ENCODE measurements at places on chromosomes 3 and 15. TPM values are rescaled to one million over a fixed set of nuclear protein-coding genes. Genes with fewer than 3 reads are reported as not detected.

GRCh38 chr15:39438260-39438659 is 142.6 kb upstream of the THBS1 start:
- peak; percentile 83 for DNase-seq

DNA sequence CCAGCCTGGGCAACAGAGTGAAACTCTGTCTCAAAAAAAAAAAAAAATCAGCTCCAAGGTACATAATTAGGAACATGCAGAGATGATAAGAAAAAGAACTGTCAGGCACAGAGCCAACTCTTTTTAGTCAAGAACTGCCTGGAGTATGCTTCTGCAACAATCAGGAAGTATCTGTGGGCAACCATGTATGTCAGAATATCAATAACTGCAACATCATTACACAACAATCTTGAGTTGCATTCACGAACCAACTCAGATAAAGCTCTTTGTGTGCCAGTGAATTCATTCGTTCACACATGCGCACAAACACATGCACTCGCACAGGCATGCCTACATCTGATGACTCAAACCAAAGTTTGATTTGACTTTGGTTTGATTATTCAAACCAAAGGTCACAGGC is 32.1 kb downstream of the EFHB start:
- DNase-seq = no peak

The INSYN1 gene
- 137 TPM for polyA plus RNA-seq

- no peak for DNase-seq
Observed at GRCh38 chr3:106428565-106428994, 559.8 kb upstream of the CBLB start.

GRCh38 chr3:168117853-168118313 is 22.2 kb upstream of the GOLIM4 start:
- no peak for DNase-seq

The FETUB gene
- polyA plus RNA-seq = not detected

DNA sequence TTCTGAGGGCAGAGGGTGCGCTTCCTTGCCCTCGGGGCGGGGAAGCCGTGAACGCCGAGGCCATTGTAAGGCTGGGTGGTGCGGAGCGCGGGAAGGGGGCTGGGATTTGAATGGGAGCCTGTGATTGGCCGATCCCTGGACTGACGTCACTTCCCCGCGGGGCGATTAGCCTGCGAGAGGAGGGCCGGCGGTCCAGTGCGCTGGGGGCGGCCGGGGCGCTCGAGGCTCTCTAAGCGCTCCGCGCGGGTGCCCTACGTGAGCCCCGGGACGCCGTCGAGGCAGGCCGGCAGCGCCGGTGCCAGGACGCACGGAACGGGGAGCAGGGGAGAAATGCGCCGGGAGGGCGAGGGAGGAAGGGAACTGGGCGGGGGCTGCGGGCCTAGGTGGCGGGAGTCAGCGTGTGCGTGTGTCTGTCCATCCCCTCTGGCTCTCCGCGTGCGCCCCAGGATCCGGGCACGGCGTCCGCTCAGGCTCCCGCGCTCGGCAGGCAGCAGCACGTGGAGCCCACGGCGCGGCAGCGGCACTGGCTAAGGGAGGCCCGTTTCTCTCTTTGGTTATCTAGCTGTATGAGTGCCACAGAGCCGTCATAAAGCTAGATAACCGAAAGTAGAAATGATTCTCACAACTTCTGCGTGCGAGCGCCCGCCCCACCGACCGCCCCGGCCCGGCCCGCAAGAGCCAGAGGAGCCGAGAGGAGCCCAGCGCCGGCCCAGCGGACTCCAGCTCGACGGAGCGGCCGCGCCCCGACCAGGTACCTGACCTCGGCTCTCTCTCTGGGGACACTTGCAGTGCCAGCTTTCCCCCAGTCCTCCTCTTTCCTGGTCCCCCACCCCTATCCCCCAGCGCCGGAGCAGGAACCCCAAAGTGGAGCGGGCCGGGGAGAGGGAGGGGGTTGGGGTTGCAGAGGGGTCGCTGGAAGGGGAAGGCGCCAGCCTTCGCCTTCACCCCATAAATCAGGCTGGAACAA is 33.1 kb upstream of the POLG start:
- DNase-seq = no peak
